ENCODE measurements at places on chromosomes 5 and 9. TPM values are rescaled to one million over a fixed set of nuclear protein-coding genes. Genes with fewer than 3 reads are reported as not detected.
A peak's percentile ranks its signal among the peaks of the same experiment; 100 is the strongest.

DNA sequence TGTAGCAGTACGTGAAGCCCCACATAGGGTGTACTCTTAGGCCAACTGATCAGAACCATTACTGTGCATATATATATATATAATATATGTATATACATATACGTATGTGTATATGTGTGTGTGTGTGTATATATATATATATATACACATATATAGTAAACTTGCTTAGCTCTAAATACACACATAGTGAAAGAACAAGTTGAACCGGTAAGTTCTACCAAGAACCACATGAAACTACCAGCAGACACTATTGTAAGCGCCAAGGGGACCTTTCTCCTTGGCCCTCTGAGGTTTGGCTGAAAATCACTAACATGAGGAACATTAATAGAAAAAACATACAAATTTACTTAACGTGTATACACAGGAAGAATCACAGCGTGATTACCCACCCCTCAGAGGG is 1.8 kb upstream of the TARS1 start:
- no peak overlapping the region for H3K4me3 ChIP-seq
- no peak for DNase-seq
- H3K4me1 ChIP-seq = peaks cover 17% of the 10 kb centered on the region

VLDLR gene
- 97.7 TPM for total RNA-seq

FGFR4 gene
- total RNA-seq = 1.9 TPM

FBP1 gene
- not detected for total RNA-seq

BTNL9 gene
- not detected for total RNA-seq

IL5 gene
- not detected for total RNA-seq

GRCh38 chr9:75161116-75161857 is 73.0 kb downstream of the OSTF1 start:
- DNase-seq = no peak
- H3K27ac ChIP-seq = no peak overlapping the region
- H3K4me1 ChIP-seq = no peaks in the 10 kb centered on the region
- peaks cover 15% of the 10 kb centered on the region for H3K36me3 ChIP-seq

GRCh38 chr9:9621355-9621940 is 991.4 kb downstream of the PTPRD start:
- DNase-seq = no peak
- no peaks in the 10 kb centered on the region for H3K27me3 ChIP-seq
- no peak overlapping the region for H3K27ac ChIP-seq
- H3K4me1 ChIP-seq = peaks cover 5% of the 10 kb centered on the region
- no peak overlapping the region for H3K4me3 ChIP-seq
- no peaks in the 10 kb centered on the region for H3K36me3 ChIP-seq

GRCh38 chr5:181190711-181191525 is 14.1 kb downstream of the TRIM7 start:
- H3K27ac ChIP-seq = peak overlapping the region; percentile 94
- DNase-seq = no peak
- H3K36me3 ChIP-seq = no peaks in the 10 kb centered on the region
- no peaks in the 10 kb centered on the region for H3K27me3 ChIP-seq
- peaks cover 24% of the 10 kb centered on the region for H3K4me1 ChIP-seq
- peak overlapping the region; percentile 93 for H3K4me3 ChIP-seq

DNA sequence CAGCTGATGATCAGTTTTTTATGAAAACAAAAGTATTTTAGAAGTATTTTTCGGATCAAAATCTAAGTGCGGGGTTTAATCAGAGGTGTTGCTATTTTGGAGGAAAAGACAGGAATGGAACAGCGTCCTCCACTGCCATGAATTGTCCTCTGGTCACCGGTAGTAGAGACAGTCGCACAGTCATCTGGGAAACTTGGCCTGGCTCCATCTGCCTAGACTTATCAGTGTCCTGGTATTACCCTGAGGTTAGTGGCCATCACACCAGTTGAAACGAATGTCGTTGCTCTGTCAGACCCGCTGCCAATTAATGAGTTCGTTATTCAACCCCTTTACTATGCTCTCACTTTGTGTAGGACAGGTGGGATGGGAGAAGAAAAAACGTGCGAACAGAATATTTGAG is 8.2 kb downstream of the TLX3 start:
- no peak overlapping the region for H3K4me3 ChIP-seq
- peaks cover 92% of the 10 kb centered on the region for H3K27me3 ChIP-seq

DNA sequence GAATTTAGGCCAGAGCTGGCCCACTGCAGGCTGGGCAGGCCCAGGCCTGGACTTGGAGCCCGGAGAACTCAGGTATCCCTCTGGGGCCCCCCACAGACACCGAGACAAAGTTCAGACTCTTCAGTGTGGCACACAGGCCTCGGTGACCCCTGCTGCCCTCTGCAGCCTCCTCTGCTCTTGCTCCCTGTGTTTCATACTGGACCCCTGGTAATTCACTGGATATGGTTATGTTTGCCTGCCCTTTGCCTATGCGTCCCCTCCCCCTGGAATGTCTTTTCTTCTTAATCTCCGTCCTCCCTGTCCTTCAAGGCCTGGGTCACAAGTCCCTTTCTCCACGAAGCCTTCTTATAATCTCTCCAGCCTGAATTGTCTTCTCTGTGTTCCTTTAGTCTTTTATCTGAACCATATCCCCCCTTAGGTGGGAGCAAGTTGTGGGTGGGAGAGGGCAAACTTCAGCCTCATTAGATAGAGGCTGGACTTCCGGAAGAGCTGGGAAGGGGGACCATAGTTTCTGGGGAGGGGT is 30.1 kb downstream of the GSN start:
- peak overlapping the region; percentile 83 for H3K27ac ChIP-seq
- H3K27me3 ChIP-seq = no peaks in the 10 kb centered on the region
- H3K4me3 ChIP-seq = no peak overlapping the region

DNA sequence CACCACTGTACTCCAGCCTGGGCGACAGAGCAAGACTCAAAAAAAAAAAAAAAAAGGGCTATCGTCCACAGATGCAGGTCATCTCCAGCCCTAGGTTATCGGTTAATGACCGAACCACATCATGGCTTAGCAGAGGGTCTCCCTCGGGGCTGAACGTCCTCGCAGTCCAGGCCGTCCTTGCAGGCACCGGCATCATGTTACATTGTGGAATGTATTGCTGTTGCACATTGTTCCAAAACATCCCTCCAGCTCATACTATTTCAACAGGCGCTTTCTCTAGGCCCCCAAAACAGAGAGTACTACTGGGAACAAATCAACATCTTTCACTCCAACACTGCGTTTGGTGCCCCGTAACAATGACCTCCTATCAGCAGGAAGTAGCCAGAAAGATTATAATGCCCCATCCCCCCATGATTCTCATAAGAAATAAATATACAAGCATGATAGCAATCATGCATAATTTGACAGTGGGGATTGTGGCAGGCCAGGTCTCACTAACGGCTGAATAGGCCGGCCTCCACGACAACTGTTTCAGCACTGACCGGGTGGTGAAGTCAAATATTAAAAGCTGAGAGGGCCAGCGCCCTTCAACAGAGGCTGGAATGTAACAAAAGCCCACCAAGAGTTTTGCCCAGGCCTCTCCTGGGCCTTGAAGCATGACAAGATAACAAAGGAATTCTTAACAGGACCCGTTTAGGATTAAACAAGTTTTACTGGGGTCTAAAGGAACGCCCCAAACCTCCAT is 1.1 kb upstream of the LCN9 start:
- H3K36me3 ChIP-seq = no peaks in the 10 kb centered on the region
- no peak overlapping the region for H3K27ac ChIP-seq
- DNase-seq = no peak
- peaks cover 6% of the 10 kb centered on the region for H3K4me1 ChIP-seq
- peaks cover 7% of the 10 kb centered on the region for H3K27me3 ChIP-seq

GRCh38 chr5:154487541-154487940 is 9.5 kb upstream of the HAND1 start:
- no peaks in the 10 kb centered on the region for H3K4me1 ChIP-seq
- H3K27me3 ChIP-seq = peaks cover 79% of the 10 kb centered on the region
- no peak for DNase-seq
- H3K36me3 ChIP-seq = no peaks in the 10 kb centered on the region
- no peak overlapping the region for H3K27ac ChIP-seq
- no peak overlapping the region for H3K4me3 ChIP-seq

ACOT12 gene
- not detected for total RNA-seq

DNA sequence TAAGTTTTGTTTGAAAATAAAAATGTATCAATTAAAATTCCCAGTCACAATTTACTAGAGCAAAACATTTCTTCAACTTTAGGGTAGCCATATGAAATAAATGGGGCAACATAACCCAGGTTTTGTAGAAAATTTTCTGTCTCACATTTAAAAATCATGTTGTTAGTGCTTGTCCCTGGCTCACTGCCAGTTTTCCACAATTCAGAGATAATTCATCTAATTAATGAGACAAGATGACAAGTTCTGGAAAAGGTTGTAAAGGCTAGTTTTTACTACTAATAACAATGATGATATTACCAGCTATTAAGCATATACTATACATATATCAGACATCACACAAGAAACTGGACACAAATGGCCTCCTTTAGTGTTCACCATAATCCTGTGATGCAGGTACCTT is 45.9 kb downstream of the MEGF9 start:
- no peaks in the 10 kb centered on the region for H3K27me3 ChIP-seq
- no peak for DNase-seq
- H3K27ac ChIP-seq = no peak overlapping the region
- no peaks in the 10 kb centered on the region for H3K4me1 ChIP-seq
- no peak overlapping the region for H3K4me3 ChIP-seq
- no peaks in the 10 kb centered on the region for H3K36me3 ChIP-seq

- H3K36me3 ChIP-seq = no peaks in the 10 kb centered on the region
- H3K27me3 ChIP-seq = no peaks in the 10 kb centered on the region
- no peak overlapping the region for H3K4me3 ChIP-seq
- peaks cover 18% of the 10 kb centered on the region for H3K4me1 ChIP-seq
Observed at GRCh38 chr5:181211208-181211607, 6.2 kb upstream of the TRIM7 start.

- no peak overlapping the region for H3K4me3 ChIP-seq
- DNase-seq = peak; percentile 92
- no peak overlapping the region for H3K27ac ChIP-seq
Observed at GRCh38 chr5:1516615-1517601, 6.9 kb downstream of the LPCAT1 start.

- H3K4me3 ChIP-seq = no peak overlapping the region
- H3K27me3 ChIP-seq = peaks cover 4% of the 10 kb centered on the region
- no peak overlapping the region for H3K27ac ChIP-seq
- H3K4me1 ChIP-seq = no peaks in the 10 kb centered on the region
- H3K36me3 ChIP-seq = no peaks in the 10 kb centered on the region
Observed at GRCh38 chr5:99702565-99702964, 773.8 kb upstream of the CHD1 start.
